ENCODE measurements at places on chromosomes 2 and 18.

DNA sequence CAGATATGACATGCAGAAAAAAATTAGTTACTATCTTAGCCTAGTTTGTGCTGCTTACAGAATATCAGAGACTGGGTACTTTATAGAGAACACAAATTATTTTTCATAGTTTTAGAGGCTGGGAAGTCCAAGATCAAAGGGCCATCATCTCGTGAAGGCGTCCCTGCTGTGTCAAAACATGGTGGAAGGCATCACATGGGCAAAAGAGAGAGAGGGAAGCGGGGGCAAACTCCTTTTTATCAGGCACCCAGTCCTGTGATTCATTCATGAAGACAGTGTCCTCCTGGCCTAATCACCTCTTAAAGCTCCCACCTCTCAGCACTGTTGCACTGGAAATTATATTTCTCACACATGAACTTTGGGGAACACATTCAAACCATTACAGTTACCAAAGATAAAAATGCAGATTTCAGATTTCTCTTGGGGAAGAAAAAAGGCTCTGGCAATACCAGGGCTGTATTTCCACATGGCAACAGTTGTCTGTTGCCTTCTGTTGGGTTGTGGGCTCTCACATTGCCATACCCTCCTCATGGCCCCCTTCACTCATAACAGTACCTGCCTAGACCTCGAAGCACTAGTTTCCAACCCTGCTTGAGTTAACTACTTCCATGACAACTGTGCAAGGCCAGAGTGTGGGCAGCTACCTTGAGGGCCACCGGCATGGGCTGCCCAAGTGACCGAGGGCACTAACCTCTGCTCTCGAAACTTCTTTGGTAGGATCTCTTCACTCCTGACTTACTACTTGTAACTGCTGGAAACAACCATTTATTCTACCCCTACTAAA lies 2.7 kb upstream of the ACTR3 start:
- DNase-seq = no peak

- no peak for DNase-seq
Measured at GRCh38 chr2:237585590-237586221, 4.8 kb downstream of the RAB17 start.

DNA sequence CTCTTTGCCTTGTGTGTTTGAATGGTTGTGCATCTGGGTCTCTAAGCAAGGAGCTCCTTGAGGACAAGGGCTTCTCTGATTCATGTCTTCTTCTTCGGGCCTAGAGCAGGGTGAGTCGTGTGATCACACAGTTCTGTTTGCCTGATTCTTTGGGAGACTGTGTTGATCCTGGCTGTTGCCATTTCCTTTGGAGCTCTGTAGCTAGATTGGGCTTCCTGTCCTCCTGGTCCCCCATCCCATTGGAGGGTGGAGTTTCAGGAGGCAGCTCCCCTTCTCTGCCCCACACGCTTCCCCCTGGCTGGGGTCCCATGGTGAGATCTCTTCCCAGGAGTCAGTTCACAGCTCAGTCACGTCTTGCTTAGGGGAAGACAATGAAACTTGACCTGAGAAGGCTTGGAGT lies 92.8 kb downstream of the TRIB2 start:
- no peak for DNase-seq

DNA sequence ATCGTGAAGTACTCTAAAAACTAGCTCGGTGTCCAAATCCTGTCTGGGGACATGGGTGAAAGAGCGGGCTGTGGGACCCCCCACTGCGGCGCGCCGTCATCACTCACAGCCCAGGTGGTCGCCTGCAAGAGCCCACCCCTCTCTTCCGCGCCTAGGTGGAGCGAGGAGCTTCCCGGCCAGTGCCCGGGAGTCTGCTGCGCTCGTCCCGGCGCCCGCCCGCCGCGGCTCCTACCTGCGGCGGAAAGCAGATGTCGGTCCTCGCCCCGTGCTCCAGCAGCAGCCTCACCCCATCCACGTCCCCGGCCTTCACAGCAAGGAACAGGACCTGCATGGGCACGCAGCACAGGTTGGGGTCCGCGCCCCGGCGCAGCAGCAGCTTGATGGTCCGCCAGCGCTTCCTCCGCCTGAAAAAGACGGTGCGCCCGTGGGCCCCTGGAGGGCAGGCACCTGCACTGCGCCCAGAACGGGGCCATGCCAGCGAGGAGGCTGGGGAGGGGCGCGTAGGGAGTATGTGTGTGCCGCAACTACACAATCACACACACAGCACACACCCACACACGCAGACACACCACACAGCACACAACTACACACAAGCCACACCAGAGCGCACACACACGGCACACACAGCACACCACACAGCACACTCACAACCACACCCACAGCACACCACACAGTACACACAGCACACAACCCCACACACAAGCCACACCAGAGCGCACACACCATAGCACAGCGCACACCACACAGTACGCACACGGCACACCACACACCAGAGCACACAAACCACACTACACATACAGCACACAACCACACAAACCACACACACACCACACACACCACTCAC lies 37.4 kb downstream of the ANKMY1 start:
- DNase-seq = no peak

DNA sequence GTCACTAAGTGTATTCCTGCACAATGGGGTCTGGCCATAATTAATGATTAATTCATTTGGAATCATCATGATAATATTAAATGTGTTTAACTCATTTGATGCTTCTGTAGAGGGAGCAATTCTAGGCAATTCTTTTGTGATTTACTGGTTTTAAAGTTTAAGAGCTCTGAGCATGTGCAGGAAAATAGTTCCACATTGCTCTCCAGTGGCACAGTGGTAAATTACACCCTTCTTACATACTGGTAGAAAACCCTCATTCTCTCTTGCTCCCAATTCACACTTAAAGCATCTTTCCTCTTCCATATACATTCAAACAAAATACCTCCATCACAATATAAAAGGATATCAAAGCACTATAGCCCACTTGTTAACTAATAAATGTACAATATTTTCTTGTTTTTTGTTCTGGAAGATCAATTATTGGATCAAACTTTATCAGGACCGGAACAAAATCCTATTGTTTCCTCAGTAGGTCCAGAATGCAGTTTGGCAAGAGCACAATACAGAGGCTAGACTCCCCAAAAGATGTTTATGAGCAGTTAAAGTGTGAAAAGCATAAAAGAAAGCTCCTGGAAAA lies 844.3 kb downstream of the MBD2 start:
- no peak for DNase-seq

- DNase-seq = no peak
Measured at GRCh38 chr2:230915319-230915718, 9.7 kb downstream of the GPR55 start.

DNA sequence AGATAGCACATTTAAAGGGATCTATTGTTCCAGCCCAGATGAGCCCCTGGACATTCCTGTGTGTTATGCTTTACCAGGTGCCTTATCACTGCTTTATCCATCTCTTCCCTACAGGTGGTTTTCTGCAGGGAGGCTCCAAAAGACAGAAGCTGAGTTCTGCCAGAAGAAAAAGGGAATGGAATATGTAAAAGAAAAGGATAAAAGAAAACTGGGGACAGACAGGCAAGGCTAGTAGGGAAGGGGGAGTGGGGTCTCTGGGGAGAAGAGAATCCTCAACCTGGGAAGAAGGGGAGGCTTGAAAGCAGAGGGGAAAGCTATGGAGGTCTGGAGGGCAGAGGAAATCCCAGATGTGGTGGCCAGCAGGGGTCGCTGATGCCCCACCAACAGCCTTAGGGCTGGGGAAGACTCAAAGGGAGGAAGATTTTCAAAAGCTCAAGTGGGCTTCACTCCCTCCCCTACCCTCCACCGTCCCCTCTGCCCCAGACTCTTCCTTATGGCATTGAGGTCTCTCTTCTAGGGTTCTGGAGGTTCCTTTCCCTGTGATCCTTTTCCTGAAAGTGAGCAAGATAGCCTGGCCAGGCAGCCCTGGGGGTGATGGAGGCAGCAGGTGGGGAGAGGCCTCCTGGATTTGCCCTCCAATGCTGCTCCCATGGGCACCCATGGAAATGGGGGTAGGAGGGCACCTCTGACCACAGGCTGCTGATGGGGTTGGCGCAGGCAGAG lies 178.1 kb upstream of the PKDCC start:
- peak; percentile 63 for DNase-seq

All from stimulated activated CD4-positive, alpha-beta T cell treated with anti-CD3 and anti-CD28 coated beads, Interleukin-1b, Interleukin-23, amount 100 ng/mL, for 1 hour (primary cell).